ENCODE measurements at places on chromosomes 11 and 22. TPM values are rescaled to one million over a fixed set of nuclear protein-coding genes. Genes with fewer than 3 reads are reported as not detected.

GRCh38 chr11:86514453-86514852 is 139.8 kb downstream of the CCDC81 start:
- no peak for DNase-seq
- no peaks in the 10 kb centered on the region for H3K27me3 ChIP-seq
- H3K4me3 ChIP-seq = no peak overlapping the region
- no peaks in the 10 kb centered on the region for H3K36me3 ChIP-seq

- H3K4me1 ChIP-seq = peaks cover 75% of the 10 kb centered on the region
- peak overlapping the region; percentile 65 for H3K27ac ChIP-seq
- peak overlapping the region; percentile 23 for H3K4me3 ChIP-seq
- no peak for DNase-seq
- no peaks in the 10 kb centered on the region for H3K27me3 ChIP-seq
- H3K36me3 ChIP-seq = no peaks in the 10 kb centered on the region
Observed at GRCh38 chr11:3836903-3837302, 3.9 kb downstream of the RHOG start.

GRCh38 chr11:92589512-92589911 is 364.9 kb downstream of the FAT3 start:
- H3K4me3 ChIP-seq = no peak overlapping the region
- DNase-seq = no peak
- H3K27ac ChIP-seq = no peak overlapping the region
- no peaks in the 10 kb centered on the region for H3K36me3 ChIP-seq
- no peaks in the 10 kb centered on the region for H3K27me3 ChIP-seq
- H3K4me1 ChIP-seq = no peaks in the 10 kb centered on the region

KIAA1671 gene
- 46.7 TPM for total RNA-seq

DNA sequence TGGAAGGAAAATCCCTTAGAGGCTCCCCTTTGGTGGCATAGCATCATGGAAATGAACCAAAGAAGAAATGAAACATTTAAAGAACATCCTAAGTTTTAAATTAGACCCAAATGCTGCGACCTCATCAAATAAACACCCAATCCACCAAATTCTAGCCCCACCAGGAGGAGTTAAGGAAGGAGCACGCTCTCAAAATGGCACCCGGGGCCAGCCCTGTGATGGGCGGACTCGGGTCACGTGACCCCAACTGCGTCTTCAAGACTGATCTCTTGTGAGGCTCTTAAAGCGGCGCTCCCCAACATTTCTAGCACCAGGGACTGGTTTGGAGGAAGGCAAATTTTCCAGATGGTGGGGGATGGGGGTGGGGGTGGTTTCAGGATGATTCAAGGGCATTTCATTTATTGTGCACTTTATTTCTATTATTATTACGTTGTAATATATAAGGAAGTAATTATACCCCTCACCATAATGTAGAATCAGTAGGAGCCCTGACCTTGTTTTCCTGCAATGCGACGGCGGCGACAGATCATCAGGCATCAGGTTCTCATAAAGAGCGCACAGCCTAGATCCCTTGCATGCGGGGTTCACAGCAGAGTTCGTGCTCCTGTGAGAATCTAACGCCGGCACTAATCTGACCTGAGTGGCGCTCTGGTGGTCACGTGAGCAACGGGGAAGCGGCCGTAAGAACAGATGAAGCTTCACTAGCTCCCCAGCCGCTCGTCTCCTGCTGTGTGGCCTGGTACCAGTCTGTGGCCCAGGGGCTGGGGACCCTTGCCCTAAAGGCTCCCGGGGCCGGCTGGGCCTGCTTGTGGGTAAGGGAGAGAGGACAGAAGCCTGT is 90.6 kb upstream of the SLC22A12 start:
- no peak overlapping the region for H3K27ac ChIP-seq
- H3K27me3 ChIP-seq = peaks cover 4% of the 10 kb centered on the region
- no peak for DNase-seq
- no peak overlapping the region for H3K4me3 ChIP-seq

DNA sequence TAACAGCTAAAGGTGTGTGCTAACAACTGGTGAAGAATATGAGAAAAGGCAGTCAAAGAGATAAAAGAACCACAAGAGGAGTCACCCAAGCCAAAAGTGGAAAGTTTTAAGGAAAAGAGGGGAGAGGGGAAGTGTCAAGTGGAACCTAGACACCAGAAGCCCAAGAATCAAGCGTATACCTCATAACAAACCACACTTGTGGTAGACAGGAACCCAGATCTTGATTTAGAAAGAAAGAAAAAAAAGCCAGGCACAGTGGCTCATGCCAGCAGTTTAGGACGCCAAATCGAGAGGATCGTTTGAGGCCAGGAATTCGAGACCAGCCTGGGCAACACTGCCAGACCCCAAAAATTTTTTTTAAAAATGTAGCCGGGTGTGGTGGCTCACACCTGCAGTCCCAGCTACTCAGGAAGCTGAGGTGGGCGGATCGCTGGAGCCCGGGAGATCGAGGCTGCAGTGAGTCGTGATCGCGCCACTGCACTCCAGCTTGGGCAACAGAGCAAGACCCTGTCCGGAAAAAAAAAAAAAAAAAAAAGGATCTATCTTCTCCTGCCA is 877 bp downstream of the SLC25A17 start:
- H3K4me3 ChIP-seq = peak overlapping the region; percentile 100
- H3K27ac ChIP-seq = peak overlapping the region; percentile 69
- no peak for DNase-seq
- H3K27me3 ChIP-seq = no peaks in the 10 kb centered on the region

GRCh38 chr11:45646275-45646927 is 19.0 kb downstream of the CHST1 start:
- no peak for DNase-seq
- H3K27ac ChIP-seq = no peak overlapping the region
- H3K4me1 ChIP-seq = no peaks in the 10 kb centered on the region
- H3K27me3 ChIP-seq = peaks cover 19% of the 10 kb centered on the region

- H3K36me3 ChIP-seq = no peaks in the 10 kb centered on the region
- peak; percentile 87 for DNase-seq
- H3K27me3 ChIP-seq = no peaks in the 10 kb centered on the region
- H3K4me1 ChIP-seq = peaks cover 11% of the 10 kb centered on the region
- peak overlapping the region; percentile 66 for H3K4me3 ChIP-seq
- peak overlapping the region; percentile 86 for H3K27ac ChIP-seq
Observed at GRCh38 chr11:10930972-10931760, 73.3 kb upstream of the ZBED5 start.

DNA sequence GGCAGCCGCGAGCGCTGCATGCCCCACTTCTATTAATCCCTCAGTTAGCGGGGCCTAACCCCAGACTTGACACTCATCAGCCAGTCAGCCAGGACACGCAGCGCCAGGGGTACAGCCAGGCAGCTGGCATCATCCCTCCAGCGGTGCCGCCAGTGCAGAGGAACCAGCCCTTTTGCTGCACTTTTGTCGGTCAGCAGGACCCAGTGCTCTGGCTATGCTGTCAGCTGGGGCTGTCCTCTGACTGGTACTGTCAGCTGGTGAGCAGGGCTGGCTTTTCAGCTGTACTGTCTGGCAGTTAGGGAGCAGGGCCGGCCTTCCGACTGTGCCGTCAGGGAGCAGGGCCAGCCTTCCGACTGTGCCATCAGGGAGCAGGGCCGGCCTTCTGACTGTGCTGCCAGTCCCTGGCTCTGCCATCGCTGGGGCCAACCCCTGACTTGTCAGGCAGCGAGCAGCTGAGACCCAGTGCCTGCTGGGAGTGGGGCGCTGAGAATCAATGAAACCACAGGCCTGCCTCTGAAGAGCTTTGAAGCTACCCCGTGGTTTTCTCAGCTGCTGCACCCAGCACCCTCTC is 115.4 kb downstream of the KIAA1671 start:
- peak overlapping the region; percentile 47 for H3K27ac ChIP-seq
- no peaks in the 10 kb centered on the region for H3K36me3 ChIP-seq
- peaks cover 20% of the 10 kb centered on the region for H3K4me1 ChIP-seq
- no peak overlapping the region for H3K4me3 ChIP-seq
- no peak for DNase-seq
- no peaks in the 10 kb centered on the region for H3K27me3 ChIP-seq

- H3K27me3 ChIP-seq = no peaks in the 10 kb centered on the region
- DNase-seq = peak; percentile 82
- H3K27ac ChIP-seq = peak overlapping the region; percentile 73
- no peaks in the 10 kb centered on the region for H3K36me3 ChIP-seq
Observed at GRCh38 chr22:25120761-25121212, 78.9 kb upstream of the CRYBB3 start.

MMP13 gene
- total RNA-seq = not detected

GRCh38 chr11:13927481-13927880 is 35.0 kb upstream of the SPON1 start:
- no peaks in the 10 kb centered on the region for H3K36me3 ChIP-seq
- no peaks in the 10 kb centered on the region for H3K27me3 ChIP-seq
- H3K27ac ChIP-seq = no peak overlapping the region
- DNase-seq = no peak

DNA sequence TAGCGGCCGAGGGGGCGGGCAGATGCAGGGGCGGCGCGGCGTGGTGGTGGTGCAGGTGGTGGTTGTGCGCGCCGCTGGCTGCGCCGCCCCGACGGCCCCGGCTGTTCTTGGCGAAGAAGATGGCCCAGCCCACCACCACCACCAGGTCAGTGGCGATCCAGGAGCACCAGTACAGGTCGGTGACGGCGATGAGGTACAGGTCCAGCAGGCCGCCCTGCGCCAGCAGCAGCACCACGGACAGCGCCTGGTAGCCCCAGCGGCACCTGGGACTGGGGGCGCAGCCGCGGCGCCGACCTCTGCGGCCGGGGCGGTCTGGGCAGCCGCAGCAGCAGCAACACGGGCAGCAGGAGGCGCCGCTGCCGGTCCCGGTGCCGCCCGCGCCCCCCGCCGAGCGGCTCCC is 879 bp downstream of the TMEM121B start:
- no peaks in the 10 kb centered on the region for H3K36me3 ChIP-seq
- no peak overlapping the region for H3K27ac ChIP-seq
- peaks cover 33% of the 10 kb centered on the region for H3K27me3 ChIP-seq
- peak; percentile 78 for DNase-seq
- peaks cover 21% of the 10 kb centered on the region for H3K4me1 ChIP-seq

- no peaks in the 10 kb centered on the region for H3K27me3 ChIP-seq
- no peak for DNase-seq
- H3K27ac ChIP-seq = no peak overlapping the region
- no peaks in the 10 kb centered on the region for H3K4me1 ChIP-seq
- no peaks in the 10 kb centered on the region for H3K36me3 ChIP-seq
- H3K4me3 ChIP-seq = no peak overlapping the region
Observed at GRCh38 chr22:34283844-34284243, 363.6 kb upstream of the LARGE1 start.

CADM1 gene
- 222 TPM for total RNA-seq

OR51E2 gene
- not detected for total RNA-seq

MMP1 gene
- 19.1 TPM for total RNA-seq

ACRV1 gene
- not detected for total RNA-seq

DNA sequence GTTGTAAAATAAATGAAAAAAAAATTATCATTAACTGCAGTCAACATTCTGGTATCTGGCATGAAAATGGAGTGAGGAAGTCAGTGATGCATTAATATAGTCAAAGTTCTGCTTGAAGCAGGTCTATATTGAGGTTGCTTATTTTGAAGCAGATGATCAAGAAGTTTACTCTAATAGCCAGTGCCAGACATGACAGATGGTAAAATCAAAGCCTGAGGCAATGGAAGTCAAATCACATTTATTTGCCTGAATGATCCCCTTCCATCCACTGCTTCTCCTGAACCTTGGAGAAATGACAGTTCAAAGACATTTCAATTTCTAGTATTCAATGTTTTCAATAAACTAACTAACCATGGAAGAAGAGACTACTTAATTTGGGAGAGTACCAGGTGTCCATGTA is 430.0 kb downstream of the FAM181B start:
- H3K4me3 ChIP-seq = no peak overlapping the region
- no peaks in the 10 kb centered on the region for H3K36me3 ChIP-seq
- no peaks in the 10 kb centered on the region for H3K4me1 ChIP-seq

GRCh38 chr22:22789233-22789921 is 98.2 kb upstream of the IGLL5 start:
- no peak overlapping the region for H3K4me3 ChIP-seq
- DNase-seq = no peak
- H3K4me1 ChIP-seq = no peaks in the 10 kb centered on the region
- peaks cover 8% of the 10 kb centered on the region for H3K27me3 ChIP-seq
- H3K36me3 ChIP-seq = no peaks in the 10 kb centered on the region

DNA sequence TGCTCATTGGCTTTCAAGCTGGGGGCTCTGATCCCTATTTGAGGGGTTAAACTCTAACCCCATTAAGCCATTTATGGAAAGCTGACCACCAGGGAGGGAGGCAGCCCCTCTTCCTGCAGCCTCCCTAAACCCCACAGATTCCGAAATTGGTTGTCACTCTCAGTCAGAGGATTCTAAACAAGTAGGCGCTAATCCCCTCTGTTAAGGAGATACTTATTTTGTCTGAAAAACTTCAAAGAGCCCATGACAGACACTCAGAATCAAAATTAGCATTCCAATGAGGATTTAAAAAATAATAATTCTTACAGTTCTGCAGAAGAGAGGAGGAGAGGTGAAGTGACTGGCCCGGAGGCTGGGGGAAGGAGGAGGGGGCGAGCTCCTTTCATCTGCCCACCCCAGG is 69.7 kb upstream of the LMO1 start:
- H3K4me3 ChIP-seq = no peak overlapping the region
- no peak overlapping the region for H3K27ac ChIP-seq
- no peak for DNase-seq
- H3K27me3 ChIP-seq = no peaks in the 10 kb centered on the region
- H3K4me1 ChIP-seq = peaks cover 6% of the 10 kb centered on the region
- no peaks in the 10 kb centered on the region for H3K36me3 ChIP-seq

NAALAD2 gene
- 2.6 TPM for total RNA-seq

ANO9 gene
- 22.4 TPM for total RNA-seq

DNA sequence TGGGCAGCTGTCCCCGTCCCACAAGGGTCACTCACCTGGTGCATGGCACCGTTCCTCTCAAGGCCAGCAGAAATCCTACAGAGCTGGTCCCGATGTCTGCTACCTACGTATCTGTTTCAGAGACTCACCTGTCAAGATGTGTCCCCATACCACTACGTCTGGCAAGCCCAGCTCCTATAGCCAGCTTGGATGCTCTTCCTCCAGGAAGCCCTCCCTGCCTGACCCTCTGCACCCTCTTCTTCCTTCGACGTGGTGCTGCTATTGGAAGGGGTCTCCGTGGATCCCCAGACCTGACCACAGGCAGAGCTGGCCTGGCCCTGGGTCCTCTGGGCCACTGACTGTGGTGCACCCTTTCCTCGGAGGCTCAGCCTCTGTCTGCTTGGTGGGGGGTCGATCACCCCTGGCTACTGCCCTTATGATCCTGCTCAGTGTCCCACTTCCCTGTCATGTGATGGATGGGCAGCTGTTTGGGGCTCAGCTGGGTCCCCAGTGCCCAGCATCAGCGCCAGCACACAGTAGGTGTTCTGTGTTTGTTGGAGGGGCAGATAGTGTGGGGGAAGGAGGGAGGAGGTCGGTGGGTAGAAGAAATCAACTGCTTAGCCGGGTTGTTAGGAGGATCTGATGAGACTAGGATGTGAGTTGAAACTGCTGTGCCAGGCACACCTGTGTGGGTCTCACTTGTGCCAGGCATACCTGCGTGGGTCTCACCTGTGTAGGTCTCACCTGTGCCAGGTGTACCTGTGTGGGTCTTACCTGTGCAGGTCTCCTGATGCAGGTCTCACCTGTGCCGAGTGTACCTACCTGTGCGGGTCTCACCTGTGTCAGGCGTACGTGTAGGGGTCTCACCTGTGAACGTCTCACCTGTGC is 21.7 kb upstream of the ARHGAP8 start:
- peaks cover 7% of the 10 kb centered on the region for H3K4me1 ChIP-seq
- H3K27ac ChIP-seq = peak overlapping the region; percentile 36
- no peak overlapping the region for H3K4me3 ChIP-seq
- no peaks in the 10 kb centered on the region for H3K36me3 ChIP-seq
- H3K27me3 ChIP-seq = no peaks in the 10 kb centered on the region
- DNase-seq = no peak

Measured in upper lobe of right lung (tissue), 1 donor.